ENCODE measurements at places on chromosomes 11 and 22. TPM values are rescaled to one million over a fixed set of nuclear protein-coding genes. Genes with fewer than 3 reads are reported as not detected.

WEE1 gene
- 33.1 TPM for total RNA-seq

OR8A1 gene
- total RNA-seq: 0.53 TPM

XRCC6 gene
- 384 TPM for total RNA-seq

ENTHD1 gene
- total RNA-seq: not detected

MFRP gene
- total RNA-seq: 0.26 TPM

CHRNA10 gene
- 1.3 TPM for total RNA-seq

HBB gene
- total RNA-seq: not detected

PATE4 gene
- total RNA-seq: 0.25 TPM

MGAT3 gene
- total RNA-seq: 21.0 TPM

IFITM10 gene
- 2.2 TPM for total RNA-seq

P2RX6 gene
- 1.2 TPM for total RNA-seq

PNPLA5 gene
- not detected for total RNA-seq

F2 gene
- 0.36 TPM for total RNA-seq

FOSL1 gene
- 6.1 TPM for total RNA-seq

All from motor neuron (in vitro differentiated cells).